ENCODE measurements at places on chromosomes 1 and 21.

DNA sequence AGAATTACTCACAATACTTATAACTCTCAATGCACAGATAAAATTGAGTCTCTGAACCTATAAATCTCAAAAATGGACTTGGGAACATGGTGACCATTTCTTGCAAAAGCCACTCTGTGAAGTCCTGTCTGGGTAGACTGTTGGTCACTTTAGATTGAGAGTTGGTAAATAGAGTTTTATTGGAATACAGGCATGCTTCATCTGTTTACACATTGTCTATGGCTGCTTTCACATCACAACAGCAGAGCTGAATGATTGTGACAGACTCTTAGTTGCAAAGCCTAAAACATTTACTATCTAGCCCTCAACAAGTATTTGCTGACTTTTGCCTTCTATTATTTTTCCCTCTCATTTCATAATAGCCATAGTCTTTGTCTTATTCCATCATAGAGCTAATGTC lies 24.1 kb upstream of the ASPM start:
- no peak for DNase-seq

- DNase-seq = no peak
Observed at GRCh38 chr1:41650028-41650880, 165.8 kb upstream of the EDN2 start.

DNA sequence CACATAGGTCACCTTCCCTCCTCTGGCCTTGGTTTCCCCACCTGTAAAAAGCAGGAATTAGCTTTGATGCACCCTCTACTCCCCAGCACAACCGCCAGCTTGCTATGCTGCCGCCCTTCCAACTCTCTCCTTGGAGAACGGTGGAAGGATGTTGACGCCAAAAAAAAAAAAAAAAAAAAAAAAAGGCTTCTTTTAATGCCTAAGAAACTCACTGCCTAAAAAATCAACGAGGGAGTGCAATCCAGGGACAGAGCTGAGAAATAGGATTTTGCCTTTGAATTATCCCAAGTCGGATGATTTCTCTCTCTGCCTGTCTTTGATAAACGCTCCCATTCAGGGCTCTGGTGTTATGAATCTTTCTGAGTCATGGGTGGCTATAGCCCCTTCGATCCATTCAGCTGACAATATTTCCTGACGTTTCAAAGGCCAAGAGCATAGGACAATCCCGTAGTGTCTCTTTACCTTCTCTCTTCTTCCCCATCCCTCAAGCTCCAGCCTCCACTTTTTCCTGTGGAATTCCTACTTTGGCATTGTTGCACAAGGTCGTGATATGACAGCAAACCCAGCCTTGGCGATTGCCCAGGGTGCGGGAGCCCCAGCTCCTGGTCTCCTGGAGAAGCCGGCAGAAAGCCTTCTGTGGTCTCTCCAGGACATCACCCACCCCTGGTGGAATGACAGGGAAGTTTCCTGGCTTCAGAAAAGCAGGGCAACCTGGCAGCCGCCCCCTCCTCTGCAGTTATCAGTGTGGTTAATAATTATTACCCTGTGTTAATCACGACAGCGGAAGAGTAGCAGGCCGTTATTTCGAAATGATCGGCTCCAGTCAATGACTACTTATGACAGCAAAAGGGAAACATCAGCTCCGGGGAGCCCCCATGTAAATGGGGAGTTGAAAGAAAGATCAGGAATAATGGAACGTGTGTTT lies 8.0 kb upstream of the PLXNA2 start:
- no peak for DNase-seq

GRCh38 chr1:223741861-223742260 lies 29.5 kb downstream of the CAPN2 start:
- DNase-seq = no peak

DNA sequence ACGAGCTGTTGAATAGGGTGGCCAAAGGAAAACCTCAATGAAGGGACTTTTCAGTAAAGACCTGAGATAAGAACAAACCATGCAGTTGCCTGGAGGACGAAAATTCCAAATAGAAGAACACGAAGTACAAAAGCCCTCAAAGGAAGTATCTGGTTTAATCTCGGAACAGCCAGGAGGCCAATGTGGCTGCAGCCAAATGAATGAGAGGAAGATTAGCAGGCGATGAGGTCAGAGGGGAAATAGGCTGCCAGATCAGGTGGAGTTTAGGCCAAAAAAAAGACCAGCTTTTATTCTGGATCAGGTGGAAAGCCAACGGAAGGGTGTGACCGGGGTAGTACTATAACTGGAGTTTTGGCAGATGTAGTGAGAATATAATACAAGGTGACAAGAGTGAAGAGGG lies 43.7 kb downstream of the SRSF11 start:
- no peak for DNase-seq

GRCh38 chr21:45328198-45329091 lies 40.8 kb upstream of the POFUT2 start:
- no peak for DNase-seq

- no peak for DNase-seq
Observed at GRCh38 chr1:6807782-6808181, 22.5 kb downstream of the CAMTA1 start.

DNA sequence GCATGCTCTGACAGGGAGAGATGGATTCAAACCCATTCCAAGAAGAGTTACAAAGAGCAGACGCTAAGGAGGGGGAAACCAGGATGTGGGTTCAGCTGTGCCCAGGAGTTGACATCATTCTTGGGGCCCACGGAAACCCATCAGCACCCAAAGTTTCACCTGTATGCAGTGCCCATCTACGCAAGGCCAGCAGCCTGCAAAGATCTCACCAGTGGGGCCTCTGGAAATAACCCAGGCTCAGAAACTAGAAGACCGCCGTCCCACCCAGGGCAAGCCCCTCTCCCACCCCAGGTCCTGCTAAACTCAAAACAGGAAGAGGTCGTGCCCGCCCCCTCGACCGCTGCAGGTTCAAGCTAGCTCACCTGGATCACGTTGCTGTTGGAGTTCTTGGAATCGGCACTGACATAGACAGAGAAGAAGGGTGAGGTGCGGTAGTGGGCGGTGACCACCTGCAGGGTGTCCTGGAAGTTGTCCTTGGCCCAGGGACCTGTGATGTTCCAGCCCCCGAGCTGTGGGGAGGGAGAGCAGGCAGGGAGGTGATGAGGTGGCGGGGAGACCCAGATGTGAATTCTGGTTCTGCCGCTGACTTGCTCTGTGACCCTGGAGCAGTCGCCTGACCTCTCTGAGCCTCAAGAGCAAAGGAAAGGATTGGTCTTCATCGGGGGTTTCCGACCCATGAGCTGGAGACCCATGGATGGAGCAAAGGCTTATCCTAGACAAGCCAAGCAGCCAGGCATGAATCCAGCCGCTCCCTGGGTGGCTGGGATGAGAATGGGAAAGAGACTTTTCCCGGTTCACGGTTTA lies 31.7 kb downstream of the ECE1 start:
- DNase-seq = no peak

GRCh38 chr1:3614755-3615742 lies 3.7 kb upstream of the MEGF6 start:
- no peak for DNase-seq

DNA sequence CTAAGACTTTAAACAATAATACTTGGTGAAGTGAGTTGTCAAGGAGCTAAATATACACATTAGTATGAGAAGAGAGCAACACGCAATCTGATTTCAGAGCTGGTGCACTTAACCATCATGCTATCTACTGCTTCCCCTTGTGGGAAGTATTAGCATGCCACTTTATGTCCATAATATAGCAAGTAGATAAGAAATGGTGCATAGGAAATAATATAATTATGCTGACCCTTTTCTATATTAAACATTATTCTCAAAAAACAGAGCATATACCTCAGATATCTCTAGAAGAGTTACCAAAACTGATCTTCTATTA lies 63.4 kb downstream of the MAGI3 start:
- DNase-seq = no peak

- no peak for DNase-seq
Observed at GRCh38 chr21:31337996-31338907, 5.8 kb downstream of the TIAM1 start.

GRCh38 chr1:169138866-169139670 lies 32.6 kb downstream of the ATP1B1 start:
- no peak for DNase-seq

GRCh38 chr21:37631319-37632117 lies 264.9 kb downstream of the DYRK1A start:
- no peak for DNase-seq

- no peak for DNase-seq
Observed at GRCh38 chr1:184810735-184811343, 56.2 kb upstream of the EDEM3 start.

- DNase-seq = no peak
Observed at GRCh38 chr21:15219894-15220293, 155.1 kb upstream of the NRIP1 start.

DNA sequence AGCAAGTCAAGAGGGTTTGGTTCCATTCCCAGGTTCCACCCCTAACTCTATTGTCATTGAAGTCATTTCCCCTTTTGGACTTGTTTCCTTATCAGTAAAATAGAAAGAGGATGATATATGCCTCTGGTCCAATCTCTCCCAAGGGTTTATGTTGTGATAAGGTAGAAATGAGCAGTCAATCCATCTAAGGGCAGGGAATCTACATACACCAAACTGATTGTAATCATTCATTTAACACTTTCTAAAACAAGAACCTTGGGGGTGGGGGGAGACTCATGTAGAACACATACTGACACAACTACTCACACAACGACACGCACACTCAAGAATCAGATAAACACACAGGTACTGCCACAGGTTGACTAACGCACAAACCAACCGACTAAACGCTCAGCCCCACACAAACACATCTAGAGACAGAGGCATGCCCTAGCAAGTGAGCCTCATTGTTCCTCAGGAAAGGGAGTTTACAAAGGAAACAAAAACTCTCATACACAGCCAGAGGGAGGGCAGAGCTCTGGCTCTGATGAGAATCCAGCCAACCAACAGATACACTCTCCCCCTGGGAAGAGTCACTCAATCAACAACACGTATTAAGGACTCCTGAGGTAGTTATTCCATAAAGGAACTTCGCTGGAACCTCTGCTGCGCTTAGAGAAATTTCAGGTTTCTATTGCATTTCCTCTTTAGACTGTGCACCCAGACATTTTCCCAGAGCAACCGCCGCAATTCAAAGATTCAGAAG lies 1.0 kb downstream of the F11R start:
- DNase-seq = no peak

DNA sequence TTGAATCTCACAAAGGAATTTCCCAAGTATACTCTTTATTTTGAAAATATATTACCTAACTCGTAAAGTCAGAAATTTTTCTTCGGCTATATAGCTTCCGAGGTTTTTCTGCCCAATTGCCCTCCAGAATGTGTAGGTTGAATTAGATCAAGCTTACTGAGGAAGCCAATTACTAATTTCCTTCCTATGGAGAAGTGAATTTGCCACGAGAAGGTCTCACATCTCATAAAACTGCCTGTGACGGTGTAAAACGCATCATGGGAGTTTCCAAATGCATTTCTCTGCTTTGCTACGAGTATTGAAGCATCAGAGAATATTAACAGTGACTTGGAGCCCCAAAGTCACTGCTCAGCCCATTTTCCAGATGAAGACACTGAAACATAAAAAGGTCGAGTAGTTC lies 262.3 kb downstream of the PTBP2 start:
- no peak for DNase-seq

DNA sequence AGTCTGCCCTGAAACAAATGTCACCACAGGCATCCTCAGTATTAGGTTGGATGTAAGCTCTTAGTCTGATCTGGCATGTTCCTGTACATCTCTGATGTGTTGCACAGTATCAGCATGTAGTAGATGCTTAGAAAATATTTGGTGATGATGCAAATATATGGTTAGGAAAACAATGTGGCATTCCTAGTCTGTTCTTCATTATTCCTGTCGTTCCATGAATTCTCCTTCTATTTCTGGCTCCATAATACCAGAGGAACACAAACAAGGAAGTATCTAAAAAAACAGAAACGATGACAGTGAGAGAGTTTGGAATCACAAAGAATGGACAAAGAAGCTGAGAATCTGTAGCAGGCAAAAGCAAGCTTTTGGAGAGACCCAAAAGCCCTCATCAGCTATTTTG lies 236.6 kb downstream of the HHAT start:
- no peak for DNase-seq

- DNase-seq = no peak
Observed at GRCh38 chr1:11156441-11156840, 32.7 kb upstream of the ANGPTL7 start.

GRCh38 chr1:155961937-155962336 lies 16.4 kb downstream of the ARHGEF2 start:
- no peak for DNase-seq

DNA sequence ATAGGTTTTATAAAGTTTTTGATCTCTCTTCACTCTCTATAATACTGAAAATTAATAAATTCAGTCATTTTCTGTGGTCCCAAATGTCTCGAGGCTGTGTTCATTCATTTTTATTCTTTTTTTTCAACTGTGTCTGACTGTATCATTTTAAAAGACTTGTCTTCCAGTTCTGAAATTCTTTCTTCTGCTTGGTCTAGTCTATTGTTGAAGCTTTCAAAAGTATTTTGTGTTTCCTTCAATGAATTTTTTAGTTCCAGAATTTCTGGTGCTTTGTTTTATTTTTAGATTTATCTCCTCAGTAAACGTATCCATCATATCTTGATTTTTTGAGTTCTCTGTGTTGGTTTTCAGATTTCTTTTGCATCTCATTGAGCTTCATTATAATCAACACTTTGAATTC lies 161.0 kb upstream of the CHRM3 start:
- no peak for DNase-seq

DNA sequence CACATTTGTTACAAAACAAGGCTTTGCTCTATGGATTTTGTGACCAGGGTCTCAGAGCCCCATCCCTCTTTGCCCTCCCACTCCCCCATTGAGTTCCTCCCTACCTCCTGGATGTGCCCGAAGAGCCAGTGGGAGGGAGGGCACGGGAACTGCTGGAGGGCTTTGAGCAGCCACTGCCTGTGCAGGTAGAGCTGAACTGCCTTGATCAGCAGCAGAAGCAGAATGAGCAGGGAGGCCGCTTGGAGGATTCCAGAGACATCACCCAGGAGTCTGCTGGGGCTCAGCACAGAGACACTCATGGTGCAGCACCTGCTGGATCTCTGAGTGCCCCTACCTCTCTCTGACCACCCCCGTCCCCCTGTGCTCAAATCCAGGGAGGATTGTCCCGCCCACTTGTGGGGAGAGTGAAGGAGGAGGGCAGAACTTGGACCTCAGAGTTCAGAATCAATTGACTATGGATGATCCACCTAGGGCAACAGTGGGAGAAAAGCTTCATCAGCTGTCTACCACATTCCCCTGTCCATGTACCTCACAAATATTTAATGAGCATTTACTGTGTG lies at the start of gene CYP4A11:
Gene CYP4A11 (minus strand): TSS at position 342 of the 560 bp plus-strand sequence. CDS start 43 bp downstream, at position 299.
- DNase-seq = no peak

DNA sequence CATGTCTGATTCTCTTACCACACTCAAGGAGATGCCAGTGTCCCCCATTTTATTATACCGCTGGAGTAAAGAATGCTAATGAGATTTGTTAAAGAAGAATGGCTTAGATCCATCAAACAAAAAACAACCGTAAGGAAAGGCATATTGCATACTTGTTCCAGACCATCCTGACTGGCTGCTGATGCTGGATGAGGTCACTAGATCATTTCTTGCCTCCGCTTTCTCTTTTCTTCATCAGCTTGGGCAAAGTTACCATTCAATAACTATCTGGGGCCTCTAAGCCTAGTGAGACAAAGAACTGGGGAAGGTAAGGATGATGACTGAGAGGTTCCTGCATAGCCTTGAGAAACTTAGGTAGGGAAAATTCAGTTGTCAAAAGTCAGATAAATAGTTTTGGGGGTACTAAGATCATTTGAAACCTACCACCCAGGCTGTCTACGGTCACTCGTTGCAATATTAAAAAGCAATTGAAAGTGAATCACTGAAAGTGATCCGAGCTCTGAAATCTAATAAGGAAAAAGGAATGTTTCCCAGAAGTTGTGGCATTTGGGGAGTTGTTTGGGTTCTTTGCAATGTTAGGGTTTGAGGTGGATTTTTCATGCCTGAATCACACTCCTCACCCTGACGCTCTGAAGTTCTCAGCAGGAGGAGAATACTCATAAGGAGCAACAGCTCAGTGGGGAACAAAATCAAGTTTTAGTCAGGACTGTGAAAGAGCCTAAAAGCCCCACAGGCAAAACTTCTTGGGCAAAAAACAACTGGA lies 176.8 kb downstream of the HHIPL2 start:
- no peak for DNase-seq

Measured in amygdala (tissue), 56 donors.